Right renal cortex interstitium (tissue), 3 donors: ENCODE measurements at places on chromosomes 3 and 15. TPM values are rescaled to one million over a fixed set of nuclear protein-coding genes. Genes with fewer than 3 reads are reported as not detected.

- peak; percentile 69 for DNase-seq
Measured at GRCh38 chr15:69523010-69524001, 70.7 kb downstream of the RPLP1 start.

SPINK8 gene
- 0.37 TPM for polyA plus RNA-seq

DNA sequence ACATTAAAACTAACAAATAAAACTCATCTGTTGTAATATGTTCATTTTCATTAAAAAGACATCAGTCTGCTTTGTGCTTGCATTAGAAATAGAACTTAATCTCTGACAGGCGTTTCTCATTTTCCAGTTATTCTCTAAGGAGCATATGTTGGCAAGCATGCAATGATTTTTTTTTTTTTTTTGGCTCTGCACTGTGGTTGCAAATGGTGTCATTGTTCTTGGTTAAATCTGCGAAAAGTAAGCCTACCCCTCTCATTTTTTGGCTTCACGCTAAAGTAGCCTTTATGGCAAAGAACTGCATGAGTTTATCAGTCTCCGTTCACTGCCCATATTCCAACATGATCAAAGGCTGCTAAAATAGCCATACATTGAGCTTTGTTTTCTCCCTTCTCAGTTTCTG lies 403.2 kb downstream of the MECOM start:
- no peak for DNase-seq

UNC13C gene
- 10.4 TPM for polyA plus RNA-seq

KCNH8 gene
- 1.4 TPM for polyA plus RNA-seq

GRCh38 chr3:22835041-22835440 lies 368.1 kb upstream of the UBE2E2 start:
- no peak for DNase-seq

GRCh38 chr3:127074900-127075360 lies 92.0 kb downstream of the PLXNA1 start:
- no peak for DNase-seq

- no peak for DNase-seq
Measured at GRCh38 chr3:5098346-5098745, 23.7 kb upstream of the ARL8B start.

SLC24A5 gene
- 0.52 TPM for polyA plus RNA-seq

DNA sequence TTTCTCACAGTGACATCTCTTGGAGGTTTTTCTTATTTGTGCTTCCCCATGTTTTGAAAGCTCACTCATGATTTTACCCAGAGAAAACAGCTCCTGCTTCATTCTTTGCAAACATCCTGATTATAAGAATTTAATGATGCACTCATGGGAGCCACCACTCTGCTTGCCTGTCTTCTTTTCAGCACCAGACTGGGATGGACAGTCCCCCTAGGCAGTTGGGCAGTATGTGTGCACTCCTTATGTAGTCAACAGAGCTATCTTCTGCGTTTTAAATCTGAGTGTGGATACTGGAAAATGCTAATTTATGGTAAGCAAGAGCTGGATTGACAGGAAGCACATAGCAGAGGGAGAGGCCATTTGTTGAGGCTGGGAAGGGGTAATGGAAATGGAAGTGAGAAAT lies 276.1 kb downstream of the AGBL1 start:
- DNase-seq = no peak
